Pons (tissue), 1 donor: ENCODE measurements at places on chromosomes 6 and 20.

GRCh38 chr6:156748504-156748903, 28.7 kb upstream of the ARID1B start:
- DNase-seq, result no peak

- DNase-seq, result no peak
Measured at GRCh38 chr6:35776364-35777215, at the start of gene CLPSL2. TSS of gene CLPSL2 (plus strand) at chr6:35776598. CDS start at chr6:35776619, 21 bp downstream.

DNA sequence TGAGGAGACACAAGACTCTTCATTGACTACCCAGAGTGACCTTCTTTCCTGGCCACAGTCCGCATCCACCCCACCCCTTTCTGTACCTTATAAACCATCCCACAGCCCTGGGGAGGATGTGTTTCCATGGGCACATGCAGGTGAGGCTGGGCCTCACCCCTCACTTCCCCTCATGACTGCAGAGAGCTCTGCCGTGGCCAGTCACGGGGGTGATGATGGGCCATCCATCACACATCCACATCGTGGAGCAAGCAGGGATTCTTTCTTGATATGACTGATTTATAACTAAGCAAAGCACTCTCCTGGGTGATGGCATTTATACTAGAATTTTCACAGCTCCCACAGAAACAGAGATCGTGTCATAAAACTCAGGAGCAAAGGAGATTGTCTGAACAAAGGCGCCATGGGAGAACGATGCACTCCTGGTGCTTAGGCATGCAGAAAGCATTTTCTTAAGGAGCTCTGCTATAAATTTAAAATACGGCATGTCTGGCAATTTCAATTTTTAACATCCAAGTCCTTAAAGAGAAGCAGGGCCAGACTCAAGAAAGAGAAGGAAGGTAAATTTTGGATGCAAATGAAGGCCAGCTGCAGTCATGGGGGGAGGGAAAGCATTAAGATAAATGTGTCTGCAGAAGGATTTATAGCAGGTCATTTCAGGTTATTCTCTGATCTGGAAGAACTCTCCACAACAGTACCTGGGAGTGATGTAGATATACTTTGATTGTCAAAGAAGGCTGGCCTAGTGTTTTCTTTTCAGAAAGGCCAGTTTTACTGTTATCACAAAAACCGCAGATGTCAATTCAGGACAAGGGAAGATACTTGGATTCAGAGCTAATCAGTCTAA, 777.0 kb downstream of the C6orf118 start:
- DNase-seq, result no peak

- no peak for DNase-seq
Measured at GRCh38 chr20:12695937-12696336, 312.8 kb upstream of the SPTLC3 start.

GRCh38 chr20:1335961-1336698, 7.2 kb upstream of the SDCBP2 start:
- DNase-seq, result no peak

DNA sequence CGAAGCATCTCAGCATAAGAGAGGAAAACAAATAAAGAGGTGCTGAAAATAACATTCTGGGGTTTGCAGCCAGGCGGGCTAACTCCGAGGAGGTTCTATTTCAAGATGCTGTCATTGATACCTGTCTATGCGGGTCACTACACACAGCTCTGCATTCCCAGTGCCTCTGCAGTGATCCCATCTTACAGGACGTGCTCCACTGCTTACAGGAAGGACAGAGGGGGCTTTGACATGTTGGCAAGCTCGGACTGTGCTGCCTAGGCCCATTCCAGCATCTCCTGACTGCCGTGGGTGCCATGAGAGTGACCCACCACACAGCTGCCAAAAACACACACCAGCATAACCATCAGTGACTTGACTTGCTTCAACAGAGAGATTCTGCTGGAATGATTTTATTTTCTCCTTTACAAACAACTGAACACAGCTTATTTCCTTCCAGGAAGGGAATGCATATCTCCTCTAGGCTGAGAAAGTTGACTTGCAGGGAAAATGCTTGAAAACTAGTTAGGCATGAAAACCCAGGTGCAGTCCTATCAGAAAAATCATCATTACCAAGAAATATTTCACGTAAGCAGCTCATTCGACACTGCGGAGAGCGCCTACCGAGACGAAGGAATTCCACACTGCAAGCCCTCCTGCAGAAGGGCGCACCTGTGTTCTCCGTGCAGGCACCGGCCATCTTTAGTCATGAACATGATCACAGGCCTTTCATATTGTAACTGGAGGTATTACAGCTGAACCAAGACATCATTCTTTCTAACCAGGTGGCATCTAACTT, 62.5 kb downstream of the RAMACL start:
- no peak for DNase-seq

DNA sequence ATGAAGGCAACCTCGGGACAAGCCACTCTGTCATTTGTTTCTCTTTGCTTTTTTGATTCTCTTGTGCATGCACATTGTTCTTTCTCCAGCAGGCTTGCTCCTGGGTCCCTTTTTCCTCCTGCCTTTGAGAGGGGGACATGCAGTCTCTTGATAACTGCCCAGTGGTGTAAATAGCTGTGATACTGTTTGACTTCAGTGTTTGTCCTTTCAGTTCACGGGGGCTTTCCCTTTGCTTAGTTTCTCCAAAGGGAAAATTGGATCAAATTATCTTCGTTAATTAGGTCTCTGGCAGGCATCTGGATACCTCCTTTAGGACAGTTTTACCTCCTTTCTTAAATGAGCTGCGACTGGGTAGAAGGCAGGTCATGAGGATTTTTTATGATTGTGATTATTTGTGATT, 41.5 kb downstream of the RALGAPB start:
- peak; percentile 30 for DNase-seq

GRCh38 chr20:37344506-37345338, 1.2 kb upstream of the SRC start:
- DNase-seq, result no peak

DNA sequence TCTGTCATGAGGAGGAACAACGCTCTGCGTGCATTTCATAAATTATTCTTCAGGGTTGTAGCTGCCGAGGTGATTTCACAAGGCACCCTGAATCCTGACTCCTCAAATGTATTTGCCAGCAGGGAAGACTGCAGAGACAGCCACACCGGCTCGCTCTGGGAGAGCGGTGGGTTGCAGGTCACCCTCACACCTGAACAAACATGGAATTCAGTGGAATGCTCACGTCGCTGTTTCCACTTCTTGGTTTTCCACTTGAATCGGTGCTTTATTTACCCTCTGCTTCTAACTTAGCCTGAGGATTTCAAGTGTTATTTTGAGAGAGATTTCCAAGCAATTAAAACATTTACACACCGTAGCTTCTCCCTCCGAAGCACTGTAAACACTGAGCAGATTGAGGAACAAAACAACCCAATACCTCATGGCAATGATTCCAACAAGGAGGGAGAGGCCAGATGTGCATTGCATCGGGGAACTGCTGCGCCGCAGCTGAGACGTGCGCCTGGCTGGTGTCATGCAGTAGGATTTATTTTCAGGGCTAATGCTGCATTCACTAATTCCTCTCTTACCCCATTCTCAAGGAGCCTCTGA, 59.5 kb upstream of the GGTLC1 start:
- DNase-seq, result no peak

- no peak for DNase-seq
Measured at GRCh38 chr20:55070001-55070400, 594.6 kb downstream of the DOK5 start.

GRCh38 chr6:157989541-157990289, 8.1 kb downstream of the SYNJ2 start:
- peak; percentile 67 for DNase-seq

GRCh38 chr6:43247114-43247999, 4.1 kb downstream of the TTBK1 start:
- peak; percentile 82 for DNase-seq

GRCh38 chr20:45969712-45970634, 2.0 kb downstream of the ZNF335 start:
- peak; percentile 70 for DNase-seq

DNA sequence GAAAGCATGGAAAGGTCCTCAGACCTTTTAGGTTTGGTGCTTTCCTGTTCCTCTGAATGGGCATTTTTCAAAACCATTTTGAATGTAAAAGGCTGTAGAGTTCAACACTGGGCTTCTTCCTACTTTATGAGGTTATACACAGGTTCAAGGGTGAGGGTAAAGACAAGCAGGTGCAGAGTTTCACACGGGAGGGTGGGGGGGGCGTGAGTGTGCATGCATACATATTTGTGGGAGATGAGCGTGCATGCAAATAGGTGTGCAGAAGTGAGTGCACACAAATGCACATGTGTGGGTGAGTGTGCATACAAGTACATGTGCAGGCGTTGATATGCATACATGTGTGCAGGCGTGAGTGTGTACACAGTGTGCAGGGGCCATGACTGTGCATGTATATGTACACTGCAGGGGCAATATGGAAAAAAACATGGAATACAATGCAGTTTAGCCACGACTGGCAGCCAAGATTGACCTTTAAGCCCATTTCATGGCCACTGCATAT, 183.1 kb downstream of the GMPR start:
- no peak for DNase-seq

GRCh38 chr6:116388924-116389323, 18.2 kb downstream of the DSE start:
- DNase-seq, result no peak

DNA sequence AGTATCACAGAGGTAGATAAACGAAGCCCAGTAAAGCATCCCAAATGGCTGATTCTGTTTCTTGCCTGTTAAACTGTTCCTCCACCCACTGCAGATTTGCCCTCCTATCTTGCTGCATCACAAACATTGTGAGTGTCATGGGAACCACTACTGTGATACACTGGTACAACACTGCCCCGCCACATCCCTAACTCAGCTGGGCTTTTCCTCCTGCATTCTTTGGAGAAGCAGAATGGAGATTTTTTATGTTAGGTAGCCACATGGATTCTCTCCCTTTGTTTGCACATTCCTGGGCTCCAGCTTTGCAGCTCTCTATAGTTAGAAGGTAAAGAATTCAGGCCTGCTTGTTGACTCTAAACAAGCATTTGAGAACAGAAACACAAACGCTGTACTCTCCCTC, 234.1 kb downstream of the TMEM242 start:
- peak; percentile 51 for DNase-seq

DNA sequence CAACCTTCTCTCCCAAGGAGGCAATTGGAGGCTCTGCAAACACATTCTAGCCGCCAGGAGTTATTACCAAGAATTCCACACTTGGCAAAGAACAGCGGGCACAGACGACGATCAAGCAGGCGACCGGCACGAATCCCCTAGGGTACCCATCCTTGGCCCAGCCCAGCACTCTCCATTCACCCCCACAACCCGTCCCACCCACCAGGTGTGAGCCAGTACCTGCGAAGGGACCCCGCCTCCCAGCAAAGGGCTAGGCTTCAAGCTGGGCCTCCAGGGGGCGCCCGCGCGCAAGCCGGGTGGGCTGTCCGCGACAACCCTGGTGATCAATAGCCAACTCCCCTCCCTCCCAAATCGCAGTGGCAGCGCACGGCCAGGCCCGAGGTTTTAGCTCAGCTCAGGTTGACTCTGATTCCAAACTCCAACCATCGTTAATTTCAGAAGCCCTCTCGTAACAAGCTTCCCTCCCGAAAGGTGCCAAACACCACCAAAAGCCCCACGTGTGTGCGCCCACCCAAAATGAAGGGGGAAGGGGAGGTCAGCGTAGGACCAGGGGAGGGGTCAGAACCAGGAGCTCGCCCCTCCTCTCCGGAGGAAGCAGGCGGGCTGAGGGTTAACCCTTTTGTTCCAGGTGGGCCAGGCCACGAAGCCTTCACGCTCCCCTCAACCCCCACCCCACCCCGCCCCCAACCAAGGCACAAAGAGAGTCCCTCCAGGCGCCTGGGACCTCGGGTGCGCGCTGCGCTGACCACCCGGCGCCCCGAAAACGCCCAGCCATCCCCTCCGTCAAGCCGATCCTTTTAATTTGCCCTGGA, 2.1 kb downstream of the SALL4 start:
- peak; percentile 7 for DNase-seq

- no peak for DNase-seq
Measured at GRCh38 chr20:53794529-53795115, 201.0 kb upstream of the ZNF217 start.

- no peak for DNase-seq
Measured at GRCh38 chr6:160031442-160031841, 62.6 kb downstream of the IGF2R start.

- DNase-seq, result no peak
Measured at GRCh38 chr20:18397030-18397429, 69.8 kb downstream of the DZANK1 start.

- no peak for DNase-seq
Measured at GRCh38 chr20:20547221-20547875, 165.1 kb downstream of the RALGAPA2 start.

GRCh38 chr20:17910828-17911294, 57.7 kb downstream of the SNX5 start:
- no peak for DNase-seq

- no peak for DNase-seq
Measured at GRCh38 chr6:88517737-88518136, 351.6 kb upstream of the CNR1 start.

DNA sequence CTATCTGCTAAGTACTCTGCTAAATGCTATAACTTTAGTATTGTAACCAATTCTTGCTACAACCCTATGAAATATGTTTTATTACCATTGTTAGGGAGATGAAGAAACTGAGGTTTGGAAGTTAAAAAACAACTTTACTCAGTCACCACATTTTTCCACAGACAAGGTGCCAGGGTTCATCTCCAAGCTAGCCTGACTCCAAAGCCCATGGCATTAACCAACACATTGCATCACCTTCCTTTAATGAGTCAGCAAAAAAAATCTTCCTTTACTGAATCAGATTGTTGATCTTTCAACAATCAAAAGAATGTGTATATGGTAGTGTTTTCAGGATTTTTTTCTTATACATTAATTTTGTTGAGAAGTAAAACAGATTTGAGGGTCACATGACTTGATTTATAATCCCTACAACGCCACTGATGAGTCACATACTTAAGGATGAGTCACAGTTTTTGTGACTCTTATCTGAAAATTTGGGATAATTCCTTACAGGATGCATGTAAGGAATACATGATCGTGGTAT, 41.5 kb downstream of the MAN1A1 start:
- no peak for DNase-seq

DNA sequence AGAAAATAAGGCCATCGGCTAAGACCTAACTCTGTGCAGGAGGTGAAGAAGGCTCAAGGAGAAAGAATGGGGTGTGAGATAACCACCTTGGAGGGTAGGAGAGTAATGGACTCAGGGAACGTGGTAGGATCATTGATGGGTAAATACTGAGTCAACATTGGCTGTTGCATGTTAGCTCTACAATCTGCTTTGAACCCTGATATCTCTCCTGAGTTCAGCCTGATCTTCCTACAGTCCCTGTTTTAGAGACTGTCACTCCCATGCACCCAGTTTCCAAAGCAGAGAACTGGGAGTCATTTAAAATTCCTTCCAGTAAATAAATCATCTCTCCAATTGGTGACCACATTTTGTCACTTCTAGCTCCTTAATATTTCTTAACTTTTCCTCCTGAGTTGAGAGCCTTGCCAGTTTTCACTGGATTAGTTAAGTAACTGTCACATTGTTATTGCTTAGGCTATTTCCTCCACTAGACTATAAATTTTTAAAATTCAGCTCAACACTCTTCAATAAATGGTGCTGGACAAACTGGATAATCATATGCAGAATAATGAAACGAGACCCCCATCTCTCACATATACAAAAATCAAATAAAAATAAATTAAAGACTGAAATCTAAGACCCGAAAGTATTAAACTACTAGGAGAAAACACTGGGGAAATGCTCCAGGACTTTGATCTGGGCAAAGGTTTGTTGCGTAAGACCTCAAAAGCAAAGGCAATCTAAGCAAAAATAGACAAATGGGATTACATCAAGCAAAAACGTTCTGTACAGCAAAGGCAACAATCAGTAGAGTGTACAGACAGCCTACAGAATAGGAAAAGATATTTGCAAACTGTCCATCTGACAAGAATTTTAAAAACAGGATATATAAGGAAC, 138.9 kb upstream of the TMEM170B start:
- no peak for DNase-seq
